ENCODE measurements at places on chromosomes 6 and 20.

DNA sequence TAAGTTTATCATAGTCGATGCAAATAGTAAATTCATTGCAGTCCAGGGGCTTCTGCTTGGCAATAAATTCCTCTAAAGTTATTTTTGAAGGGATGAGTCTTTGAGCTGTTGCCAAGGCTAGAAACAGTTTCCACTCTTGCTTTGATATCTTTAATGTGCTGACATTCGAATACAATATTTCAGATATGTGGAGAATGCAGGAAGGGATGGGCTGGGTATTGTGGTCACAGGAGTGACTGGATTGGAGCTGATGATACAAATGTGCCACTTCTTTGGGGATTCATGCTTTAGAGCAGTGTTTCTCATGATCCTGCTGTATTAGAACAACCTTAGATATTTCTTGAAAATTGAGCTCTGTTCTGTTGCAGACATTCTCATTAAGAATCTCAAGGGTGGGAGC, 139.0 kb downstream of the PRDM13 start:
- no peak for ATAC-seq

DNA sequence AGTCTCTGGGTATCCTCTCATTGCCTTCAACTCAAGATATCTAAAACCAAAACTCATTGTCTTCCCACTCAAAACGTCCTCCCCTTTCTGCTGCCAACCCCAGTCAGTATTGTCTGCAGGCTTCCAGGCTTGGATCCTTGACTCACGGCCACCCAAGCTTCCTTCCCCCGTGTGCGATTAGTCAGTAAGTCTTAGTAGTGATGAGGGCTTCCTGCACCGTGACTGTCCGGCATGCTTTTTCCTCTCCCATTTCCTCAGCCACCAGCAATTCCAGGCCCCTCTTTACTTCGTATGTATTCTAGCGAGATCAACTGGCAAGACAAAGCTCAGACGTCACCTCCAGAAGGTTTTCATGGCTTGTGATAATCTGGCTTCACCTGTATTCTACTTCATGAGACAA, 88.6 kb upstream of the DUSP22 start:
- ATAC-seq: no peak

DNA sequence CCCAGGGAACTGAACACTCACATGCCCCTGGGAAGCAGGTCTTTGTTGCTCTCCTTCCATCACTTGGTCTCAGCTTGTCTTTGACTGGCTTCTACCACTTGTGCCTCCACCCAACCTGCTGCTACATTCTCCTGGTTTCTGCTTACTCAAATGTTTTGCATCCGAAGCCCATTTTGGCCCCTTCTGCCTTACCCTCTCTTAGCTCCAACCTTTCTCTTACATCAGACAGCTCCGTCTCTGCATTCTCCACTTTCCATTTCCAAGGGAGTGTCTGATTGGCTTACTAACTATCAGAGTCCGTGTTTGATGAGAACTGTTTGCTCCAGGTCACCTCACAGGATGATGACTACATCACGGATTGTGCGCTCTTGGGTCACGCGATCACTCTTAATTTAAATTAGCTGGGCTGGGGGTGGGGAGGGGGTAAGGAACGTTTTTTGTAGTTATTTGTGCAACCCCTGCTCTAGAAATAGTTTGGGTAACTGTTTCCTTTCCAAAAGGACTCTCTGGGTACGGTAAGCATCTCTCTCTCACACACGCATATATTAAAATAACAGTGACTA, 844 bp upstream of the ABRACL start:
- ATAC-seq: peak; percentile 60

DNA sequence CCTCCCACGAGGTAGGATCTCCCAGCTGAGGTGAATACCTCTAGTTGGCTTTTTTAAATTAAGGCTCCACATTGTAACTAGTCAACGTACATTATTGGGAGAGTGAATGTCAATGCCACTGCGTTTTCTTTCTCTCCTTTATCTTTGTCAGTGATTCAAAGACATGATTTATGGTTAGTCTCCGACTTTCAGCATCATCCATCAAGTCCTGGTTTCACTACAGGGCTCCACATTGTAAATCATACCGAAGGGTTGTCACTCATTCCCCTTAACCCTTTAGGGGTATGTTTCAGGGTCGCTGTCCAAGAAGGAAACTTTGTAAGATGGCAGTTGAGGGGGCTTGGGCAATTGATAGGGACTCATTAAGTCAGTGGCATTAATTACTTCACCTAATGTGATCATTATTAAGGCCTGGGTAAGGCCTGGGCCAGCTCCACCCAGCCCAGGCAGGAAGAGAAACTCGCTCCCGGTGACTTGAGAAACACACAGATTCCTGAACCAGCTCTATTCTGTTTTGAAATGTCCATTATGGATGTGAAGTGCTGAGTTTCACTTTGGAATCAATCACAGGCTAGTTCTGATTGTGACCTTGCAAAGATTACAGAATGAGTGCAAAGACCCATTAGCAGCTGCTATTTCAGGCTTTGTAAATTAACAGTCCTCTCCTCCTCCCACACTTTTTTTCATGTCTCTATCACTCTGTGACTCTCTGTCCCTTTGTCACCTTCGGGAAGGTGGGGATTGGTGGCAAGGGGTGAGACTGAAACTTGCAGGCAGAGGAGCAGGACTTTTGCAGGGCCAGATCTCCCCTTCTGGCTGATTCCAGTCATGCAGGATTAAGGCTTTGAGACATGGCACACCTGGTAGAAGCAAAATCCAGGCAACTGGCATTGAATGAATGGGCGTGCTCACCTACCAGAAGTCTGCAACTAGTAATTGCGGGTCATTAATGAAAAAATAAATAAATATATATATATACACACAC, 222.4 kb downstream of the TSHZ2 start:
- no peak for ATAC-seq

GRCh38 chr6:100088009-100088408, 94.0 kb upstream of the MCHR2 start:
- no peak for ATAC-seq

- ATAC-seq: no peak
These were observed 920.1 kb upstream of the FLRT3 start for GRCh38 chr20:15257569-15257870.

DNA sequence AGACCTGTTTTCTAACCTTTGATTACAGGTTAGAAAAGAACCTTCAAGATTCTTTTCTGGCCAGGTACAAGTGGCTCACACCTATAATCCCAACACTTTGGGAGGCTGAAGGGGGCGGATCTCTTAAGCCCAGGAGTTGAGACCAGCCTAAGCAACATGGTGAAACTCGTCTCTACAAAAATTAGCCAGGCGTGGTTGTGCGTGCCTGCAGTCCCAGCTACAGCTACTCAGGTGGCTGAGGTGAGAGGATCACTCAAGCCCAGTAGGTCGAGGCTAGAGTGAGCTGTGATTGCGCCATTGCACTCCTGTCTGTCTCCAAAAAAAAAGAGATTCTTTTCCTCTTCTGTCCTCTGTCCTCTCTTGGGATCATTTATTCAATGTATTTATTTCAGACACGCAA, 14.5 kb downstream of the PPIL1 start:
- ATAC-seq: no peak

GRCh38 chr6:159101656-159102055, 56.9 kb upstream of the TAGAP start:
- no peak for ATAC-seq

DNA sequence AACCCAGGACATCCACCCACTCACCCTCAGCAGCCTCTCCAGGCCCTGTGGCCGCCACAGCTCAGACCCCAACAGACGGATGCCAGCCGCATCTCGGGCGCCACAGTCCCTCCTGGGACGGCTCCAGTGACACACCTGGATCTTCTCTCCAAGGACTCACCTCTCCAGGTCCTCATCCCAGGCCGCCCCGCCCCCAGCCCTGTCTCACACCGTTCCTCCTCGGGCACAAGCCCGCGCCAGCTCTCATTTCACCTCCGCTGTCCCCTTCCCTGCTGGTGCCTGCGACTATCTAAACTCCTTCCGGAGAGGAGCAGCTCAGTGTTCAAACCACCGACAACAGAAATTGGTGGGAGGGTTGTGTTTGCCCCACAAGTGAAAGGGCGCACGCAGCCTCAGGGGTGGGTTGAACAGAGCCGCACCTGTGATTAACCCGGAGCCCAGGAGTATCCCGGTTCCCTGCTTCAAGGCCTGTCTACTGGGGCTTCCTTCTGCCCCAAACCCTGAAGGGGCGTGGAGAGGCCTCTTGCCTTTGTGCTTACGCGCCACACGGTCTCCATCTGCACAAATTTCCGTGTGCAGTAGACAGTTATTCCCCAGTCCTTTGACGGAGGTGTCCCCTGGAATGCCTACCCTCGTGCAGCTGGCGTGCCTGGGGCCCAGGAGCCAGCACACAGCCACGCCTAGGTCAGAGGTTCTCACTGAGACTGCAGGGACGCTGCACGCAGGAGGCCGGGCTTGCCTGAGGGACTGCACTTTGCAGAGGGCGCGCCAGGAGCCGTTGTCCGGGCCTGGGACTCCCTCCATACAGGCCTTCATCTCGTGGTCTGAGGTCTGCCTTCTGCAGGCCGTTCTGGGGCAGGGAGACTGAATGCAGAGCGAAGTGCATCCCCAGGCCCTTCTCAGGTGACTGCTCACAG, 232.7 kb downstream of the DLL1 start:
- ATAC-seq: no peak

GRCh38 chr6:146957181-146958093, 246.8 kb upstream of the STXBP5 start:
- ATAC-seq: no peak

DNA sequence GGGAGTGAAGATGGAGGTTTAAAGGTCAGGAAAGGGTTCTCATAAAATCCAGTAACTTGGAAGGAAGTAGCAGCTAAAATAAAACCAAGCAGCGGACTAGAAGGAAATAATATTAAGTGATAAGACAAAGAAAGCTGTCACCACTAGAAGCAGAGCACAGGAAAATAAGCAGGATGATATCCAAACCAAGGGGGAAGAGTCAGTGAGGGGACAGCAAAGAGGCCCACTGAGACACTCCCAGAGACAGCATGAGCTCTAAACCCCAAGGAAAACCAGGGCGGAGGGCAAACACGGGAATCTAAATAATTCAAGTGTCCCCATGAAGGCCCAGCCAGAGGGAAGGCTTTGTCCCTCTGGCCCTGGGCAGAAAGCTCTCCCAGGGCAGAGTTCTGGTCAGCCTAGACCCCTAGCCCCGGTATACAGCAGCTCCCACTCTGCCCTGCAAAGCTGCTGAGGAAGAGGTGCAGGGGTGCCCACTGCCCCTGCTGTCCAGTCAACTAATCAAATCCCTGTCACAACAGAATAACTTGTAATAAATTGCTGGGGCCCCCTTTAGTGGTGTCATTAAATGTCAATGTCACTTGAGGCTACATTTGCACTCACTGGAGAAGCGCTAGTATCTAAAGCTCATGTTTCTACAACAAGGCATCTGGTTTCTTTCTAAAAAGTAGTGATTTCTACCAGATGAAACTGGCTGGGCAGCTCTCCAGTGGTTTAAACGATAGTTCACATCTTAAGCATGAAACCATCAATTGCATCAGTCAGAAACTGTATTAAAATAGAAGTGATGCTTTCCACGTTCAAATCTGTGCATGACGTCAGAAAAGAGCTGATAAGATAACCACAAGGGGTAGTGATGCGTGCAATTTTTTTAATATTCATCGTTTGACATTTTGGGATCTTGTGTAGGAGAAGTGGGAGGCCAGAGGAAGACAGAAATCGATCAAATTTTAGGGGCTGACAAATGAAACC, 13.6 kb downstream of the PDE10A start:
- ATAC-seq: no peak

DNA sequence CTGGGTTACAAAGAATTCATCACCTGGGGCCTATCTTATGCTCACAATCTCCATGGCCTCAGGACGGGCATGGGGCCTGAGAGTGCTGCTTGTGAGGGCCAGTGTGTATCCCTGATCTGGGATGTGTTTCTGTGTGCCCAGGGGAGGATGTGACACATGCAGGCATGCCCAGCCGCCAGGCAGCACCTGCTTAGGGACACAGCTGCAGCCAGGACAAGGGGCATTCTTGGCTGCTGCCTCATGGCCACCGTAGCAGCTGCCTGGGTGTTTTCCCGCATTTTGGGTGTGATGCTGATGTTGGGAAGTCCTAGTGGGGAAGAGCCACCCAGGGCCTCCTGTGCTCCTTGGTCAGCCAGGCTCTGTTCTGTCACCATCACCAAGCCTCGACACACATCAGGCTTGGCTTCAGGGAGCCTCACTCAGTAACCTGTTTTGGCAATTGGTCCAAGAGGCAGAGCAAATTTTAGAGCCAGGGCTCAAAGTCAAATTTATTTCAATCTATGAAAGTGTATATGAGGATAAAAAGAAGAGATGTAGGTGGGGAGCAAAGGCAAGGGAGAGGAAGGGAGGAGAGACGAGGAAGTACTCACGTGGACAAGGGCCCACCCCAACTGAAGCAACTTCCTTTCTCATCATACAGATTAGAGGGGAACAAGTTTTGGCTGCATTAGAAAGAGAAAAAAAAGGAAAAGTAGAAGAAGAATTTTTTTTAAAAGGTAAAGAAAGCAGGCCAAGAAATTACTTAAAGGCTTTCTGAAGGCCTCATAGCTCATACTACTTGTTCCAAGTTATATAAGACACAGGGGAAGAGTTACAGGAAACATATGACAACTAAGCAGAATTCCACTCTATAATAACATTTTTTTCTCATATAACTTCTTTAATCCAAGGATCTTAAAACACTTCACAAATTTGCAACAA, 269.9 kb upstream of the SUPT3H start:
- no peak for ATAC-seq

DNA sequence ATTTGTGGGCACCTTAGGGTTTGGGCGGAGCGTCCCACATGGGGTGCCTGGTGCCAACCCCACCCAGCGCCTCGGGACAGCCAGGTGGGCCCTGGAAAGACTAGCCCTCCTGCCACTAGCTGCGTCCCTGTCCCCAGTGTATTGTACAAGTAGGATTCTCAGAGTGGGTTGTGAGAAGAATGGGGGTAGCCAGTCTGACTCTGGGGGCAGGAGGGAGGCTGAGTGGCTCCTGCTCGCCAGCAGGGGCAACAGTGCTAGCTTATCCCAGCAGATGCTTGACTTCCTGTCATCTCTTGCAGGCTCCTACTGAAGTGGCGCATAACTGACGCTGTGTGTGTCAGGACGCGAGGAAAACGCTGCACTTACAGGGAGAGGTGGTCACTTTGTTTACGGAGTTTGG, 9.3 kb downstream of the PSMA7 start:
- no peak for ATAC-seq

GRCh38 chr6:43772681-43773049, 2.7 kb downstream of the VEGFA start:
- no peak for ATAC-seq

Measured in activated CD4-positive, CD25-positive, alpha-beta regulatory T cell treated with anti-CD3 and anti-CD28 coated beads, Interleukin-2, amount 50 U/mL, for 24 hours (primary cell).